Kidney epithelial cell (primary cell): ENCODE measurements at places on chromosomes 3 and 15. TPM values are rescaled to one million over a fixed set of nuclear protein-coding genes. Genes with fewer than 3 reads are reported as not detected.

Gene AADACL2
- total RNA-seq: not detected in 2 replicates

- no peak for DNase-seq
Observed at GRCh38 chr15:38299216-38299615, 46.6 kb downstream of the SPRED1 start.

GRCh38 chr15:53758412-53758811 lies 1.1 kb downstream of the WDR72 start:
- DNase-seq: no peak

- no peak for DNase-seq
Observed at GRCh38 chr3:85800676-85801075, 841.9 kb downstream of the CADM2 start.

DNA sequence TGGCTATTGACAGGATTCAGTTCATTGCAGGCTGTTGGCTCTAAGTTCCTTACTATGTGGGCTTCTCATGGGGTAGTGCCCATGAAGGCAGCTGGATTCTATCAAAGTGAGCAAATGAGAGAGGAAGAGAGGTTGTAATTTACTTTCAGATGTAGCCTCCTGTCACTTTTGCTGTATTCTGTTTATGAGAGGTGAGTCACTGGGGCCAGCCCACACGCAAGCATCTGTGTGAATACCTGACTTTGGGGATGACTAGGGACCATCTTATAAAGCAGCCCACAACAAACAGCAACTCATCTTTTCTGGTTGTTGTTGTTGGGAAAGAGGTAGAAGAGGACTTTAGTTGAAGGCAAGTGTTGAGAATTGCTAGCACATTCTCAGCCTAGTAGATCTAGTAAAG lies 506.3 kb upstream of the GRM7 start:
- no peak for DNase-seq

Gene USF3
- 11.3 and 12.9 TPM in 2 replicates for total RNA-seq

Gene LMCD1
- 221 and 264 TPM in 2 replicates for total RNA-seq

Gene FEZF2
- not detected in 2 replicates for total RNA-seq

Gene FYCO1
- 26.7 and 32.2 TPM in 2 replicates for total RNA-seq

DNA sequence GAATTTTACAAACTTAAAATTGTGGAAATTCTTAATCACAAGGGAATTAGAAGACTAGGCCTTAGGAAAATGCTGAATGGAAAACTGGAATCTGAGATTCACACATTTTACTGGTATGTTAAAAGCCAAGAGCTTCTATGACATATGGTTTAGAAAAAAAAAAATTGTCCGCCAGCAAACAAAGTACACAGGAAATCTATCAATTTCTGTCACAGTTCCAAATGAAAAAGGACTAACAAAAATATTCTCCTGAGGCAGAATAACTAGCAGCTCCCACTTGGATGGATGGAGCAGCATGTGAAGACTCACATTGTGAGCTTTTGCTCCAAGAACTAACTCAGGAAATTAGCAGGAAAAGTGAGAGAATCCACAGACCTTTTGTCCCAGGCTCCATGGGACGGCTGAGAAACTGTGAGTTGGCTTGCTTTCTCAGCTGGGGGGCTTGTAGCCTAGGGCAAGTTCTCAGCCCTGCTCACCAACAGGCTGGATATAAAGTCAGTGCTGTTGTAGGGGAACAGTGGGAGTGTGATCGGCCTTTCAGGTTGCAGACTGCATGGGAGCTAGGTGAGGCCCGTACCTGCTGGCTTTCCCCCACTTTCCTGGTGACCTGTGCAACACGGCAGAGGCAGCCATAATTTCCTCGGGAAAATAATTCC lies 731.1 kb upstream of the SGO1 start:
- no peak for DNase-seq

DNA sequence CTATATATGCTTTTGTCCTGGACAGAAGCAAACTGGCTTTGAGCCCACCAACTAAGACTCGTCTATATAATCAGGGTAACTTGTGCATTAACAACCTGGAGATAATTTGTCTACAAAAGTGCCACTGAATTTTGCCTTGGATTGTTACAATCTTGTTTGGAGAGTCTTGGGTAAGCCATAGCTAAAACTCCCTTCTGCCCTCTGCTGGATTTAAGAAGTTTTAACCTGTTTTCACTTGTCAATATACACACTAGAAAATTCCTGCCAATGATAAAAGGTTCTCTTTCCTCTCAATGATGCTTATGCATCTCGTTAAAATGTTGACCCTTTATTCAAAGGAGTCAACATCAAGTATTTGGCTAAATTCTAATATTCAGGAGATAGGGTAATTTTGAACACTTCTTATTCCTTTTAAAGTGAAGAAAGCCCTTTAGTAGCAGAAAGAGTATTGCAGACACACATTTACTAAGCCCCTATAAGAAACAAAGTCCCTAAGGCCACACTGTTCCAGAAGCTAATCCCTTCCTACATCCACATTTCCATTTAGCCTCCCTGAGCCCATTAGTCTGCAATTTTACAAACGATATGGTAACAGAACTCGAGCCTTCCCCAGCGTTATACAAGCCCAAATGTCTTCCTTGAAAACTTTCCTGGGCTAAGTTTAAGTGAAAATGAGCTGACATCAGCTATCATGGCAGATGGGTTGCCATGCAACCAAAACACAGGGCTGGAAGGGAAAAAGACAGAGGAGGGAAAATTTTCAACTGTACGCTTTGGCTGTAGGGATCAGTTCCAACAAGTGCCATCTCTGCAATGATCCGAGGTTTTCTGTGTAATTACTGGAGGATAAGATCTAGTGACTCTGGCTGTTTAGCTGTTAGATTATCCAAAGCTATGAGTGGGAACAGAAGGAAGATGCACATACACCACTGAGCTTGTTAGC lies 75.9 kb upstream of the FGF12 start:
- no peak for DNase-seq

- no peak for DNase-seq
Observed at GRCh38 chr15:36658898-36659639, 79.6 kb downstream of the CDIN1 start.

Gene CNTN6
- 0.34 and 0.38 TPM in 2 replicates for total RNA-seq

GRCh38 chr3:15860014-15860934 lies 62.5 kb upstream of the ANKRD28 start:
- DNase-seq: no peak
